Globus pallidus (tissue), 1 donor: ENCODE measurements at places on chromosomes 11 and 22.

DNA sequence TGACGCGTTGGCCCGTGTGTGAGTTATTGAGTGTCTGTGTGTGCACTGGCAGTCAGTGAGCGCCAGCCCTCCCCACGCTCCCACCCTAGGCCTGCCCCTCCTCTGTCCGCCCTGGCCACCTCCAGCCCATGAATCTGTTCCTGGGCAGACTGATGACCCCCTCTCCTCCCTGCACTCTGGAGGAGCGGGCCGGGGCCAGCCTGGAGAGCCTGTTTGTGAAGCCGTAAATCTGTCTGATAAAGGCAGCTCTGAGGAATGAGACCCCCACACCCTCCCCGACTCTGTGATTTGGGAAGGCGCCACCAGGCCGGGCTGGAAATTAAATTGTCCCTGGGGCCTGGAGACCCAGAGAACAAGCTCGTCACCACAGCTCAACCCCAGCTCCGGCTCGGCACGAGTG is 8.6 kb downstream of the TSSC4 start:
- no peak for DNase-seq

- no peak for DNase-seq
Observed at GRCh38 chr11:20707876-20708275, 38.5 kb downstream of the NELL1 start.

DNA sequence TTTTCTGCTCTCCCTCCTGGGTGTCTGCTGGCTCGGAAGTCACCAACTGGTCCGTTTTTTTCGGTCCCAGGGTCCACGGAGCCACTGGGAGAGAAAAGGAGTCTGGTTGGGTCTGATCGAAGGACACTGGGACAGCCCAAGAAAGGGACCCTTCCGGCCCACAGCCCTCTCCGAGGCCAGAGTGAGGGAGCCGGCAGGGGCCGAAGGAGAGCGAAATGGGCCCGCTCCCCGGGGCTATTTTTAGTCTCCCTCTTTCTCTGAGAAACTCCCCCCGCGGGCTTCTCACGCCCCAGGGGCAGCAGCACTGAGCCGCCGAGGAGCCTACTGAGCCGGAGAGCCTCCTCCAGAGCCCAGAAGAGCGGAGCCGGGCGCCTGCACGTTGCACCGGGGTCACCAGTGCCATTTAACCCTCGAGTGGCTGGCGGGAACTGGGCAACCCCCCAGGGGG is 1.9 kb downstream of the ESAM start:
- no peak for DNase-seq

DNA sequence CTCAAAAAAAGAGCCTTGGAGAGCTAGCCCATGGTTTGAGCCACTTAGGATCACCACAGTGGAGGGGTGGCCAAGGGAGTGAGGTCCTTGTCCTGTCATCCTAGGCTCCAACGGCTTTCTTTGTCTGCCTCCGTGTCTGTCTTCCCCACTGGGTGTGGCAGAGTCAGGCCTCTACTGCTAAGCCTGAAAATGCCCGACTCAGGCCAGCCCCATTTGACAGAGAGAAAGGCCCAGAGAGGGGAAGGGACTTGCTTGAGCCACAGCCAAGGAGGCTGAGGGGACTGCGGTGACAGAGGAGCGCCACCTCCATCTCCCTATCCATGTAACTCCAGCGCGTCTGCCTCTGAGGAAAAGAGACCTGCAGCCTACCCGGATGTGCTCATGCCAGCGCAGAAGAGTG is 27.8 kb upstream of the CD82 start:
- DNase-seq = no peak

- no peak for DNase-seq
Observed at GRCh38 chr22:37354261-37354660, 72.0 kb downstream of the CYTH4 start.

- peak; percentile 53 for DNase-seq
Observed at GRCh38 chr11:12139144-12139881, 28.9 kb downstream of the MICAL2 start.

DNA sequence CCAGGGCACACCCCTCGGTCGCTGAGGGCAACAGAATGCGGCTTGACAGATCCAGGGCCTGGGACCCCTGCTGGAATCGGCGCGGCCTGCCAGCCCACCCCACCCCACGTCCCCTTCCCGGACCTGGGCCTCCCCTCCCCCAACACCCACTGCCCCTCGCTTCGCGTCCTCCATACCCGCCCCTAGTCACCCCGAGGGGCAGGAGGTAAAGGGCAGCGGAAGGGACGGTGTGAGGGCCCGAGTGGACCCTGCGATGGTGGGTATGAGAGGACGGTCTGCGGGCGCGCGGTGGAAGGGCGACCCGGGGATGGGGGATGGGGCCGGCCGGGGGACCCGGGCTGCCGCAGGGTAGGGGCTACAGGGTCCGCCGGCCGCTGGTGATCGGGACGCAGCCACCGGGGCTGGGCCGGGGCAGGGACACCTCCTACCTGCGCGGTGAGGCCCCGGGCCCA is 311 bp downstream of the APBB1 start:
- no peak for DNase-seq

GRCh38 chr11:114482114-114482513 is 42.8 kb downstream of the REXO2 start:
- no peak for DNase-seq
